ENCODE measurements at places on chromosomes 3 and 15.

DNA sequence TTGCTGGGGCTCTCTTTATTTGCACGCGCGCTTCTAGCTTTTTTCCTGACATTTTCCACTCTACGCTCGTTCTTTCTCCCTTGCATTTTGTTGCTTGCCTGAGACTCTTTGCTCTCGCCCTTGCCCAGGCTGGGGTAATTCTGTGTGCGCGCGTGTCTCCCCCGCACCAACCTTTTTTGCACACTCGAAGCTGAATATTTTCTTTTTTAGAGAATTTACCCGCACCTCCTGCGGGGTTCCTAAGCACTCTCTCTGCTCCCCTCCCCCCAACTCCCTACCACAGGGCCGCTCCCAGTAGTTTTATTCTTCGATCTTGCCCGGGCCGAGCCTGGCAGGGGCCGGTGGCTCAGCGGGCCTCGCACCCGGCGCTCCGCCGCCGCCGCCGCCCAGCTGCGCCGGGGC is 732 bp downstream of the FAM43A start:
- peak; percentile 51 for DNase-seq

DNA sequence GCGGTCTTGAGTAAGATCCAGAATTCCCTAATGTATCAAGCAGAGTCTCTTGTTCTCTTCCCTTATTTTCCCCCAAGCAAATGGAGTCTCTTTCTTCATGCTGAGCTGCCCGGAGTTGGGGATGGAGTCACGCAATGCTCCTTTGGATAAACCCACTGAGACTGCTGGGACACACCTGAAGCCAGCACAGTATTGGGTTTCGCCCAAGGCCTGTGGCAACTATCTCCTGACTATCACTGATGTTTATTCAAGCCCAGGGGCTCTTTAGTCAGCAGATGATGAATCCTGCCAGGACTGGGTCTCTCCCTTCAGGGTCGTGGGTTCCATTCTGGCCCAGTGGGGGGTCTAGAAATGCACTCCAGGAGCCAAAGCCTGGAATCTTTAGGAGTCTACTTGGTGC is 11.3 kb downstream of the USF3 start:
- no peak for DNase-seq

- DNase-seq = no peak
Measured at GRCh38 chr3:149790698-149791097, 1.7 kb downstream of the ANKUB1 start.

DNA sequence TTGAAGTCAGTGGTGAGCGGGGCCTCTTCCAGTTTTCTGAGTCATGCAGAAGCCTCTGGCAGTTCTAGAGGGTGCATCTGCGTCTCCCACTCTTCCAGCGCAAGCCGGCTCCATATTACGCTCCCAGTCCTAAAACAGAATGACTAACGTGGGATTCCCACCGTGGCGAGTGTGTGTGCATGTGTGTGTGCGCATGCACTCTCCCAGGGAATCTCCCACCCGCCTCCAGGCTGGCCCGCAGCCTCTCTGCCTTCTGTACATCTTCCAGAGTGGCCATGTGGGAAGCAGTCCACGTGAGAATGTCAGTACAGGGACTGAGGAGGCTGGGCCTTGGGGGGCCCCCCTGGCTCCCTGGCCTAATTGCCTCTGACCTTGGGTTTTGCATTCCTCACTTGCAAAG is 87.7 kb downstream of the LSM3 start:
- DNase-seq = no peak

- DNase-seq = no peak
Measured at GRCh38 chr15:64619880-64620839, 155.2 kb downstream of the RBPMS2 start.

GRCh38 chr3:12934431-12934830 is 93.1 kb upstream of the RPL32 start:
- no peak for DNase-seq

DNA sequence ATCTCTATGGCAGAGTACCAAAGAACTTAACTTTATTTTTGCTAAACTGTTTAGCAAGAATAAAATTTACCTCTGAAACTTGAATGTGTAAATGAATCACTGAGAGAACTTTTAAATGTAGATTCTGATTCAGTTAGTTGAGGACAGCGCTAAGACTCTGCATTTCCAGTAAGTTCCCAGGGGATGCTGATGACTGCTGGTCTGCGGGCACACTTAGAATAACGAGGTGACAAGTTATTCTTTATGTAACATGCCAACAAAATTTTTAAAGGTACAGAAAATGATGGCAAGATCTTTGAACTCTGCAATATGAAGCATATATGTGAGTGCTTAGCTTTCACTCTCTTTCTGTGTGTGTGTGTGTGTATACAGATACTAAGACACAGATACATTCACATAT is 56.4 kb downstream of the TGFBR2 start:
- no peak for DNase-seq

DNA sequence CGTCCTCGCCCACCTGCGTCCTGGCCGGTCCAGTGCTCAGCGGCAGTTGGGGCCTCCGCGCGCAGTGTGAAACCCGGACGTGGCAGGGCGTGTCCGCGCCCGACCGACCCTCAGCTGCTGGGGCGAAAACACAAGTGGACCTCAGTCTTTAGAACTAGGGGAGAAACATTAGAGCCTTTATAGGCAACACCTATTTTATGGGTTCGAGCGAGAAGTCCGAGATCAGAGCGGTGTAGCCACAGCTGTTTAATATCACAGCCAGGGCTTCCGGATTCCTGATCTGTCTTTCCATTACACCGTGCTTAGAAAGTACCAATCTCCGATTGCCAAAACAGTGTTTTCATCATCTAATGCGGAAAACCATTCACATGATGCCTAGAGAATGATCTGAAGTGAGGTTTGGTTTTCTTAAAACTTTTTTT is 506 bp downstream of the RAD51 start:
- DNase-seq = peak; percentile 33

- DNase-seq = no peak
Measured at GRCh38 chr3:120129051-120129450, 34.8 kb upstream of the GSK3B start.

DNA sequence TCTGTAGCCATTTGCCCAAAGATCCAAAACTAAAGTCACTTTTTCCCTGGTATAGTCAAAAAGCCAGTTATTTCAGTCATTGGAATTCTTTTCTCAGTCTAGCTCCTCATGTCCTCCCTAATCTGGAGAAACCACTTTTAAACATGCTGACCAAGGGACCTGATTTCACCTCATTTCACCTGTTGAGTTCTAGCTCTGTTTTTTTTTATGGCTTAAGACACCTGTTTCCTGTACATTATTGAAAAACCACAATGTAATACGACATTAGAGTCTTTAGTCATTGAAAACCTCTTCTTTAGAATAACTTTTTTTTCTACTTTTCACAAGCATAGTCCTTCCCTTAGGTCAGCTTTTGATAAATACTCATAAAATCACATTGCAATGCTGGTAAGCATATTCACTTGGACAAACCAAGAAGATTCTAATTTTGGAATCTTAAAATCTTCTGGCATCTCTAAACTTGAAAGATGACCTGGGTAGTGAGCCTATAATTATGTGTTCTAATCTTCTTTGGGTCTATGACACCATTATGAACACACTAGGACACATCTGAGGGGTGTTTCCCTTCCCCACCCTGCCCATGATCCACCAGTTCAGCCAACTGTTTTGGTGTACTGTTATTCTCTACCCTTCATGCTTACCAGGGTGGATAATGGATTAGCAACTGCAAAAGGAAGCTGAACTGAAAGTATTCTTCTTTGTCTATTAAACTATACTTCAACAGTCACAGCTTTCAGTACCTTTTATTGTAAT is 103.5 kb upstream of the FXR1 start:
- no peak for DNase-seq

- DNase-seq = no peak
Measured at GRCh38 chr3:135454890-135455289, 510.6 kb upstream of the PPP2R3A start.

DNA sequence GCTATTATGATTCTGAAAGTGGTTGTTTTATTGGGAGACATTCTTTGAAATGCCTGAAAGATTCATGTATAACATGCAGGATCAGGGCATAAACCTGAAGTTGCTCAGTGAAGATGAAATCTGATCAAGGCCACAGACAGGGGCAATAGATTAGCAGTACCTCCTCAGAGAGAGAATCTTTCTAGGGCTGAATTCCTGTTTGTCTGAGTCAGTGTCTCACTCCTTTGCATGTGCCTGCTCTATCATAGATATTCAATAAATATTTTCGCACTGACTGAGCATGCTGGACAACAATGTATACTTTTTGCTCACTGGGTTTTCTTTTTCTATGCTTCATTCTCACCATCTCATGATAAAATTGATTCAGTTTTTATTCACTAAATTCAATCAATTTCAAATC is 49.8 kb upstream of the PFN2 start:
- no peak for DNase-seq

- no peak for DNase-seq
Measured at GRCh38 chr15:40563426-40563825, 1.4 kb downstream of the CCDC32 start.

GRCh38 chr3:141499284-141499683 is 12.5 kb downstream of the RASA2 start:
- no peak for DNase-seq

- no peak for DNase-seq
Measured at GRCh38 chr3:47013231-47013630, 33.8 kb downstream of the NBEAL2 start.

DNA sequence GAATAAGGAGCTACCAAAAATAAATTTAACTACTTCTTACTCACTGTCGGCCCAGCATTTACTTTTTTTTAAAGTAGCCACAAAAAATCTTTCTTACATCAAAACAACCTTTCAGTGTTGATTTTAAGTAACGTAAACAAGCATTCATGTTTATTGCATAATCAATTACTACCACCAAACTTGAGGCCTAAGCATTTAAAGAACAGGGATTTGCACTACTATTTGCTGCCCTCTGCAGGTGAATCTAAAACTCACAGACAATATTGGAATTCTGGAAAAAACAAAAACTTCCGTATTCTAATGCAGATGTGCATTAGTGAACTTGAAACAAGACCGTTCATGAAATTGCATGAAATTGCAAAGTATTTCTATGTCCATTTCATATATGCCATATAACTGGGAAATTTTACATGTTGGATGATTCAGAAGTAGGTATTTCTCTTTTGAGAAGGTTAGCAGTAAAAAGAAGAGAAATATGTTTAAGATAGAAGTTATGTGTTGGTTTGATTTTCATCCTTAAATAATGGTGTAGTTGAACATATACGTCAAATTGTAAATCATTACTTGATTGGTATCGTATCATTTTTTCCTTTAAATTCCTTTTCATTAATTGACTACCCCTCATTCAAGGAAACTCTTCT is 55.6 kb downstream of the CGGBP1 start:
- peak; percentile 87 for DNase-seq

DNA sequence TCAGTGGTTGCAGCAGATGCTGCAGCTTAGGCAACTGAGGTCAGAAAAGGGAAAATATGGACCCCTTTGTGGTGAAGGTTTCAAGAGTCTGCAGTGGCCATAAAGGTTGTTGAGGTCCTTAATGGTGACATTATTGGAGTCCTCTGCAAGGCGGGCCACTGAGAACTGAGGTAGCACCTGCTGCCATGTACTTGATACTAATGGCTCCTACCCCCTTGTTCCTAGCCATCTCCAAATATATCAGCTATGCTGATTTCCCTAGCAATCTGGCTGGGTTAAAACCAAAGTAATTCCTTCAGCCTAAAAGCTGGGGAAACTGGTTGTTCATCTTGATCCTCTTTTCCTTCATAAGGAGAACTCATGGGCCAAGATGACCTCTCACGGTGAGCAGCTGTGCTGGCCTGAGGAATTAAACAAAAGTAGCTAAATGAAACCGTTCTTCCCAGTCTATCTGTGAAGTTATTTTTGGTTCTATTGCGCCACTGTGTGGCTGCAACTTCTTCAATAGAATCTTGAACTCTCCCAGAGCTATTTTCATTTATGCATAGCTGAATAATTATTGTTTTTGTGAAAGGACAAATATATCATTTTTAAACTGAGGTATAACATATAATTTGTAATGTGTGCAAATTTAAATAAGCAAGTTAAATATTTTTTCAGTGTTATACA is 76.1 kb upstream of the PLSCR4 start:
- DNase-seq = peak; percentile 68

DNA sequence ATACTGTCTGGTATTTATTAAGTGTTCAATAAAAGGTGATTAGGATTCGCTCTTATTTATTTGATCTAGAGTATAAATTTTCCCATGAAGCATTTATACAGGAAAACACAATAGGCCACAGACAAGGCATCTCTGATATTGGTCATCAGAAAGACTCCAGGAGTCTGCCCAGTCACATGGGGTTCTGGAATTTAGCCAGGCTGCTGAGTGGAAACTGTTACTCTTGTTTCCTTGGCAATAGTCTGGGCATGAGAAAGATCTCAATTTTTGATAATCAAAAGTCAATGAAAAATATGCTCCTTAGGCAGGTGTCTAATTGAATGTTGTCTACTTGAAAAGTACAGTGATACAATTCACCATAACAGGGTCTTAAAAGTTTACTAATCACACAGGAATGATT is 161.2 kb downstream of the FRMD5 start:
- no peak for DNase-seq

DNA sequence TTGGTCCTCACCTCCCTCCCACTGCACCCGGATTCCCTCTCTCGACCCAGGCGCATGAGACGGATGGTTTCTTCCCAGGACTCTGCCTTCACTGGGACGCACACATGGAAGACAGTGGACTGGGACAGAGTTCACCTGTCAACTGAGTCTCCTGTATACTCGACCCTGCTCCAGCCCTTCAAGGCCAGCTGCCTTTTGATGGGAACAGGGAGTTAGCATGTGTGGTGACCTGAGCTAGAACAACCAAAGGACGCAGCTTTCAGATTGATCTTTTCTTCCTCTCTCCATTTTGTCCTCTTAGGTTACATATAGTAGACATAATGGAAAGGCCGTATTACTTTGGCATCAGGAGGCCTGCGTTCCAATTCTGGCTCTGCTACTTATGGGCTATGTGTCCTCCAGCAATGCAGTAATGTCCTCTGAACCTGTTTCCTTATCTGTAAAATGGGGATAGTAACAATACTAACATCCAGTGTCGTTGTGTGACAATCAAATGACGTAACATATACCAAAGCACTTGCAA is 94.1 kb downstream of the PEX5L start:
- no peak for DNase-seq

- DNase-seq = peak; percentile 30
Measured at GRCh38 chr3:111252779-111253178, 181.2 kb downstream of the NECTIN3 start.
